ENCODE measurements at places on chromosomes 12 and 14.

- no peak for DNase-seq
Observed at GRCh38 chr14:76862546-76863282, 36.5 kb downstream of the LRRC74A start.

GRCh38 chr12:106585521-106586277, 2.9 kb downstream of the RFX4 start:
- no peak for DNase-seq

GRCh38 chr12:64574837-64575236, 35.5 kb upstream of the RASSF3 start:
- no peak for DNase-seq

DNA sequence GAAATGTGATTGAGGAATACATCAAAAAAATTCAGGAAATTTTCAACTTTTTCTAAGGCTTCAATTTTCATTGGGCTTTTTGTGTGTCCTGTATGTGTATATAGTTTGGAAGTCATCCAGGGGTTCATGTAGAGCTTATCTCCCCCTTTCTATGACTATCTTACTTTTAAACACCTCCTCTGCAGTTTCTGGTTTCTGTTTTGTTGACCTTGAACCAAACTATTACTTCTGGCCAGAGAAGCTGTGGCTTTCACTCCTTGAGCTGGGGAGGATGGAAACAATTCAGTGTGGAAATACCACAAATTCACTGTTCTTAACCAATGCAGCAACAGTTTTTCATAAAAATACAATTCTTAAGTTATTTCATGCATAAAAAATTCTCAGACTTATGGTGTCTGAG, 613.2 kb upstream of the SEL1L start:
- DNase-seq = no peak

- DNase-seq = no peak
Observed at GRCh38 chr12:132143336-132144071, 615 bp downstream of the DDX51 start.

GRCh38 chr14:105426416-105427130, 6.9 kb downstream of the MTA1 start:
- no peak for DNase-seq

GRCh38 chr14:76810525-76810924, 2.2 kb downstream of the ANGEL1 start:
- no peak for DNase-seq

GRCh38 chr14:90606434-90606833, 209.6 kb downstream of the CALM1 start:
- DNase-seq = no peak

DNA sequence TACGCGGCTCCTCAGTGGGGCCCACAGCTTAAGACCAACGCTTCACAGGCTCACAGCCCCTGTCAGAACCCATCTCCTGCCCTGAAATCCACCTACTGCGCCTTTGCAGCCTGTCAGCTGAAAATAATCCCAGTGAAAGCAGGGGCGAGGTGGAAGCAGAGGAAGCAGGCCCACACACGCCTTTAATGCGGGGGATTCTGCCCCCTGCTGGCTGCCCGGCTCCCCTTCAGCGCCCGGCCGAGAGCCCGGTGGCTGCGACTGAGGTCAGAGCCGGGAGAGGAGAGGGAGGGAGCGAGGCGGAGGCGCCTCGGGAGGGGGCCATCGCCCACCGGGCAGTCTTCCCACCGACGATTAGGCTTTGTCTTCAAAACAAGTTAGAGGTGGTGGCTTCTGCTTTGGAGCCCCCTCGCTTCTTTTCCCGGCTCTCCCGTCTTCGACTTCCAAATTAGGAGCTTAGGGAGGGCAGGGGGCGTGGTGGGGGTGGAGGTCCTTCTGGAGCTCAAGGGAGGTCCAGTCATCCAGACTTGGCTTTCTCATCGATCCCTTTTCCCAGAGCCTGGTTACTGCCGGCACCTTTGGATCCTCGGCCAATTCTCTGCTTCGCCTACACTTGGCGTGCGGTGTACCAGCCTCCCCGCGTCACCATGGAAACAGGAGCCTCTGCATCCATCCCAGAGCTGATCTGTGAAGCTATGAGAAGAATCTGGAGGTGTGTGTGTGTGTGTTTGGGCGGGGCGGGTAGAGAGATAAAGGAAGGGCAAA, 25.2 kb upstream of the RND1 start:
- DNase-seq = peak; percentile 71

DNA sequence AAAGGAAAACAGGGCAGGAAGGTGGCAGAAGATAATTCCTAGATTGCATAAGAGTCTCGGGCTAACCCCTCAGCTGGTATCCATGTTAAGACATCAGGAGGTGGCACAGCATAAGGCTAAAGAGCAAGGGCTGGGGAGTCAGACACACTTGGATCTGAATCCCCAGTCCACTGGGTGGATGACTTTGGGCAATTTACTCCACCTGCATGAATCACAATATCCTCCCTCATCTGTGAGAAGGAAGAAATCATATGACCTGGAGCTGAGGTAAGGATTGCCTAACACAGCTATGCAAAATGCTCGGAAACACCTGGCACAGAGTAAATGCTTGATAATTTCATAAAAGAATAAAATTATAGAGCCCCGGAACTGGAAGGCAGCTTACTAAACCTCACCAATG, 217.9 kb downstream of the PIK3C2G start:
- DNase-seq = no peak

DNA sequence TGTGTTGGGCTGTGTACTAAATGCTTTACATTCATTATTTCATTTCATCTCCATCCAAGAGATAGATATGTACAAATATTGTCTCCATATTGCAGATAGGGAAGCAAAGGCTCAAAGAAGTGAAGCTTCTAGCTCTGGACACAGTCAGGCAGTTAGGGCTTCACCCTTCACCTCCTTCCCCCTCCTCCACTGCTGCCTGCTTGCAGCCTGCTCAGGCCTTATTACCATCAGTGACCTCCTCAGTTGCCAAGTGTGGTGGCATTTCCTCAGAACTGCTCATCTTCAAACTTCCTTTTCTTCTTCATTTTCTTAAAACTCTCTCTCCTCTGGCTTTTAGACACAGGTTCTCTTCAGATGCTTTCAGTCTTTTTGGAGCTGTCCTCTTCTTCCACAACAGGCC, 4.7 kb upstream of the GPATCH2L start:
- no peak for DNase-seq

DNA sequence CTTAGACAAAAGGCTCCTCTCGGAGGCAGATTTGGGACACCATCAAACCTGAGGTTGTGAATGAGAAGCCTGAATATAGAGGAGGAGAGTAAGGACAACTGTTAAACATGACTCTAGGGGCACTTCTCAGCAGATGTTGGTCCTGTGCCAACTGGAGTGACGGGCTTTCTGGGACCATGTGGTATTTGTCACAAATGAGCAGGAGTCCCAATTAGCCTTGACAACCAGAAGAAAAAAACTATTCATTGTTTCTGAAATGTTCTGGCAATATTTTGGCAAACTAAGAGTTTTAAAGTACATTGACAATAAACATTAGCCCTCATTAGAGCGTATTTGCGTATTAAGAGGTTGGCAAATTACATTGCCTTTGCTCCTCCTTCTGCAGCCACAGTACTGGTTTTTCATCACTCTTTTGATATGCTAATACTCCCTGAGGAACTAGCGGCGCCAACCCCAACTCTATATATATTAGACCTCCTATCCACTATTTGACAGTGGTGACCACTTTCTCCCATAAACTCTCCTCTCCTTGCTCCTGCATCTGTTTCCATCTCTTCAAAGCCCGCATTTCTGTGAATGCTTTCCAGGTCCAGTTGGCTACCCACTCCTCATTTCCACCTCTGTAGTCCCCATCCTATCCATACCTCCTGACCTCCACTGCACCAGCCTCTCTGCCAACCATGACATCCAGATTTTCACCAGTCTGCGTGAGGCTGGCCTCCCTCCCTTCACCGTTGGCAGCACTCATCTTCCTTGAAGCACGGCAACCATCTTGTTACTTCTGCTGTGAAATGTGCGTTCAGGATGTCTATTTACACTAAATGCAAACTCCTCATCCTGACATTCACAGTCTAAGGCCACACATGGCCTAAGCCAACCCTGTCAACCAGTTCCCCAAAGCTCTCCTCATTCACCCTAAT, 100.7 kb downstream of the ZFC3H1 start:
- DNase-seq = no peak

- no peak for DNase-seq
Observed at GRCh38 chr12:106741247-106741646, 33.2 kb upstream of the RIC8B start.

DNA sequence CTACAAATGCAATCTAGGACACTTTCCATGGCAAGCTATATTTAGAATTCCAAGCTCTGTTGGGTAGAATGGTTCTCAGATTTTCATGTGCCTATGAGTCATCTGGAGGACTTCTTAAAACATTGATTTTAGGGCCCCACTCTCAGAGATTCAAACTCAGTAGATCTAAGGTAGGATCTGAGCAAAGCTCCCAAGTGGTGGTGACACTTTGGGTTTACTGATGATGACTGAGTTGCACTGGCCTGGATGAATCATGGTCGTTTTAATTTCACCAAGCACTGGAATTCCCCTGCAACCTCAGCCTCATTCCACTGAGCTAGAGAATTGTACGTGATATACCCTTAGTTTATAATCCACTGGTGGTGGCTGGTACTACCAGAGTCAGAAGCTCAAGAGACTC, 86.5 kb downstream of the PPM1H start:
- DNase-seq = no peak

- no peak for DNase-seq
Observed at GRCh38 chr12:28234444-28234843, 44.2 kb downstream of the CCDC91 start.

DNA sequence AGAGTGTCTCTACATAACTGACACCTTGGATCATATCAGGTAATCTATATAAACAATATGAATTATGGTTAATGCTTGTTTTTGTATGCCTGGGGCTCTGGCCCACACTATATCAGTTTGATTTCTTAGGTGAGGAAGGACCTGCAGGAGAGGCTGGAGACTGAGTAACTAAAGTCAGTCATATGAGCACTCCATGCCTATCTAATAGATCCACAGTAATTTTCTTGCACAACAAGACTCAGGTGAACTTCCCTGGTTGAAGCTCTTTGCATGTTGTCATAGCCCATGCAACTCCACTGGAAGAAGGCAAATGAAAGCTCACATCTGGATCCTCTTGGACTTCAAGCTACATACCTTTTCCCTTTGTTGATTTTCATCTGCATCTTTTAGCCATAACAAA, 62.3 kb downstream of the CDK17 start:
- DNase-seq = no peak

- DNase-seq = no peak
Observed at GRCh38 chr12:103884316-103884715, 43.3 kb upstream of the NT5DC3 start.

GRCh38 chr12:109910969-109911348, 10.9 kb downstream of the TCHP start:
- no peak for DNase-seq

DNA sequence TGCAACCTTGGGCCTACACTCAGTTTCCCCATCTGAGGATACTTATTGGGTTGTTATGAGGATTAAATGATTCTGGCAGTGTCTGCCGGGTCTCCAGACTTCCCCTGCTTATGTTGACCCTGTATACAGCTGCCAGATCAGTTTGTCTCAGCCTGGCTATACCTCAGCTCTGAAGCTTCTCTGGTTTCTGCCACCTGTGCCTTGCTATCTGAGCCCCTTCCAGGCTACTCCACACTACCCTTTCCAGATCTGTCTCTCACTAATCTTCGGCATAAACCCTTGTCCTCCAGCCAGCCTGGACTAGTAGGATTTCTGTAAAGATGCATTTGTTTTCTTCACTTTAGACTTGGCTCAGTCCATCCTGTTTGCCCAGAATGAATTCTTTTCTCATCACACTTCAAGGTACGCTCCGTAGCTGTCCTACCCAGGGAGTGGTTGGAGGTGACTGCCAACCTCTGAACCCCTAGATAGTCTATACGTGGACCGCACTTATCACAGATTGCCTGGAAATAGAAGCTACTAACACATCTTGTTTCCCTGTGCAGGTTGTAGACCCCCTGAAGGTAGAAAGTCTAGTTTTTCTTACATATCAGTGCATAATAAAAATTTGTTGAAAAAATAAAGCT, 422.4 kb downstream of the RAD51B start:
- no peak for DNase-seq

- no peak for DNase-seq
Observed at GRCh38 chr12:2640281-2640680, 154.5 kb upstream of the FKBP4 start.

GRCh38 chr12:14773685-14774073, 29.6 kb downstream of the WBP11 start:
- no peak for DNase-seq

DNA sequence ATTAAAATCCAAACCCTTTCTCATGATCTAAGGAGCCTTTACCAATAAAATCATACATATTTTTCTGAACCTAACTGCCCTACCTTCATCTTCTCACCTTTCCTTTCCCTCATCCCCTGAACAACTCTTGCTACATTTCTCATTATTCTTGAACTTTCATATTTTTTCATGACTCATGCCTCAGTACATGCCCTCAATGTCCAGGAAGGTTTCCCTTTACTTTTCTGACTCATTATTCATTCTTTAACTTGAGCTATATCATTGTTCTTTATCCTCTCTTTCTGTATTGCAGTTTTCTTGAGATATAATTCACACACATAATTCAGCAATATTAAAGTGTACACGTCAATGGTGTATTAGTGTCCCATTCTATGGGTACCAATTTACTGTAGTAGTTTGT, 231.0 kb downstream of the ALG10B start:
- DNase-seq = no peak

DNA sequence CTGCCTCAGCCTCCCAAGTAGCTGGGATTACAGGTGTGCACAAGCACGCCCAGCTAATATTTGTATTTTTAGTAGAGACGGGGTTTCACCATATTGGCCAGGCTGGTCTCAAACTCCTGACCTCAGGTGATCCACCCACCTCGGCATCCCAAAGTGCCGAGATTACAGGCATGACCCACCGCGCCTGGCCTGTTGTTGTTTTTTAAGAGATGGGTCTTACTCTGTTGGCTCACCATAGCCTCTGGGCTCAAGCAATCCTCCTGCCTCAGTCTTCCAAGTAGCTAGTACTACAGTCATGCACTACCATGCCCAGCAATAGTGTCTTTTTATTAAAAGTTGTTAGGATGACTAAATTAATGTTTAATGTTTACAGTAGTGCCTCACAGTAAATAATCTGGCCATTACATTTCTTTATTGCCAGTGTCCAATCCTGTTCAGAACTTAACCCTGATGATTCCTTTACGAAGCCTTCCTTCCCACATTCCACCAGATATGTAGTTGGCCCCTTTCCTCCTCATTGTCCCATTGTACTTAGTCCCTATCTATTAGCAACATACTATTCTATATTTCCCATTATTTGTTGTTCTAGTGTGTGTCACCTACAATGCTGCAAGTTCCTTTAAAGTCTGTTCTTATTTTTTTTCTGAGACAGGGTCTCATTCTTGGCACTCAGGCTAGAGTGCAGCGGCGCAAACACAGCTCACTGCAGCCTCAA, 8.8 kb upstream of the SMARCC2 start:
- DNase-seq = no peak

DNA sequence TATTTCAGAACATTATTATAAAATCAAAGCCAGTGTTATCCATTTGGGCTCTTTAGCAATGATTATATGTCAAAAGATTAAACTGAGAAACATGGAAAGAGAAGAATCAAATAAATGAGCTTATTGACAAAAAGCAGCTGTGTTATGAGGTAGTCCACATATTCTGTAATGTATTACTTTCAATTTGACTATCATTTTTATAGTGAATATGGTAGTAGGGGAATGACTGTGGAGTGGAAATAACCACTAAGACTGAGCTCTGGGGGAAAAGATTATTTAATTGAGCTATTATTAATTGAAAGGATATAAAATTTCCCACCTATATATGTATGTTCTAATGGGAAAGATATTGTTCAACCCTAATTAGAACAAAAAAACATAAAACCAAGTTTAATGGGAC, 381.3 kb downstream of the TMTC2 start:
- DNase-seq = no peak

- peak; percentile 95 for DNase-seq
Observed at GRCh38 chr12:53099071-53099882, 1.8 kb downstream of the IGFBP6 start.

GRCh38 chr14:55662752-55663151, 82.7 kb downstream of the KTN1 start:
- no peak for DNase-seq

All from mesothelial cell of epicardium (in vitro differentiated cells).